ENCODE measurements at places on chromosomes 1 and 21.

GRCh38 chr1:112509005-112509659, 367 bp downstream of the WNT2B start:
- no peak for DNase-seq

GRCh38 chr1:227333423-227333822, 15.1 kb upstream of the CDC42BPA start:
- DNase-seq, result no peak

- no peak for DNase-seq
These were observed 80.0 kb downstream of the VWA5B1 start for GRCh38 chr1:20370698-20371097.

DNA sequence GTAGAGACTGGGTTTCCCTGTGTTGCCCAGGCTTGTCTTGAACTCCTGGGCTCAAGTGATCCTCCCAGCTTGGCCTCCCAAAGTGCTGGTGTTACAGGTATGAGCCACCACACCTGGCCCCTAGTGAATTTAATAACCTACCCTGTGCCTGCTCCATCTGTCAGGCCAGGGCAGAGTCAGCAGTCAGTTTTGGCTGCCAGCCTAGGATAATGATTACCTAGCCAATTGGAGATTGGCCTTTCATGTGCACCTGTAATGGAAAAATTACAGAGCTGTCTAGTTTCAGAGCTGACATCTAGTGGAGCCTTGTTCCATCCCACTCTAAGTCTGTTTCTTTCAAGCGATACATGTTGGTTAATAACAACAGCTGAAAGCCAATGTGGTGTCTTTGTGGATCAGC, 92.0 kb downstream of the DIRAS3 start:
- DNase-seq, result no peak

- no peak for DNase-seq
These were observed 291.0 kb downstream of the CHRM3 start for GRCh38 chr1:239677362-239677761.

DNA sequence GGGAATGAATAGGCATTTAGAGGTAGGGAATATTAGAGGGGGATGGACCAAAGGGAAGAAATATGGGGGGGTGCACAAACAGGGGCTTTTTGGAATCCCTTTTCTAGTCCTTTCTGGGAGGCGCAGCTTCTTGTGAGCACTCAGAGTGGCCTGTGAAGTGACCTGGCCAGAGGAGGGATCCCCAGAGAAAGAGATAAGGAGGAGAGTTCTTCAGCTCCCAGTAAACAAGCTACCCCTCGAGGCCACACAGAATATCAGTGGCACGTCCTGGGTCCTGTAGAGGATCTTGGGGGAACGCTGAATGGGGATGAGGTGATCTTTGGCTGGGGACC, 19.4 kb downstream of the VANGL2 start:
- DNase-seq, result no peak

- no peak for DNase-seq
These were observed 56.2 kb upstream of the COL18A1 start for GRCh38 chr21:45348591-45349327.

DNA sequence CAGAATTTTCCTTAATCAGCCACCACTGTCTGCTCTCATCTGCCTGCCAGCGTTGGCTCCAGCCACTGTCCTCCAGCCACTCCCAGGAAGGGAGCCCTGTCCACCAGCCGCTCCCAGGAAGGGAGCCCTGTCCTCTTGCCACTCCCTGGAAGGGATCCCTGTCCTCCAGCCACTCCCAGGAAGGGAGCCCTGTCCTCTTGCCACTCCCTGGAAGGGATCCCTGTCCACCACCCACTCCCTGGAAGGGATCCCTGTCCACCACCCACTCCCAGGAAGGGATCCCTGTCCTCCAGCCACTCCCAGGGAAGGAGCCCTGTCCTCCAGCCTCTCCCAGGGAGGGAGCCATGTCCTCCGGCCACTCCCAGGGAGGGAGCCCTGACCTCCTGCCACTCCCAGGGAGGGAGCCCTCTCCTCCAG, 726.5 kb downstream of the PTPRU start:
- no peak for DNase-seq

DNA sequence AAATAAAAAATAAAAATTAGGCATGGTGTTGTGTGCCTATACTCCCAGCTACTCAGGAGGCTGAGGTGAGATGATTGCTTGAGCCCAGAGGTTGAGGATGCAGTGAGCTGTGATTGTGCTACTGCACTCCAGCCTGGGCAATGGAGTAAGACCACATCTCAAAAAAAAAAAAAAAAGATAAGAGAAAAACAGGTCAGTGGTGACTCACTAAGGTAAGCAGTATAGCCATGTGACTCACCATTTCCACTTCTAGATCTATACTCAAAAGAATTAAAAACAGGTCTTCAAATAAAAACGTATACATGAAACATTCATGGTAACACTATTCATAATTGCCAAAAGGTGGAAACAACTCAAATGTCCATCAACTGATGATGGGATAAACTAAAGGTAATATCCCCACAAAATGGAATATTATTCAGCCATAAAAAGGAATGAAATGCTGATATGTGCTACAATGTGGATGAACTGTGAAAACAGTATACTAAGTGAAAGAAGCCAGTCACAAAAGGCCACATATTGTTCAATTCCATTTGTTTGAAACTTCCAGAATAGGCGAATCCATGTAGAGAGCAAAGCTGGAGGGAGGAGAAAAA, 75.1 kb downstream of the ZNF281 start:
- no peak for DNase-seq

DNA sequence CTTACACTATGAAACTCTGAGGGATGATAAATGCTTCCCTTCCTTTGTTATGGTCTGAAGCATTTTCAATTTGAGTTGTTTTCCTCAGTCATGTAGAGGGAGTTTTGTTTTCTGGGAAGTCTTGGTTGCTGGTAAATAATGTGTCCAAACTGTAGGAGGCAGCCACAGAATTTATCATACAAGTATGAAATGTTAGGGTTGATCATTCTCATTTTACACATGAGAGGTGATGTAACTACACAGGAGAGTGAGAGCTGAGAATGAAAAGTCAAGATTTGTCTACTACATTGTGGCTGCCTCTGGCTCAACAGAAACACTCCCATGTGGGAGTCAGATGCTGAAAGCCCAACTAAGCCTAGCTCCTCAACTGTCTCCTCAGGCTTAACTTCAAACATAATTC, 182.5 kb upstream of the SGIP1 start:
- no peak for DNase-seq

- DNase-seq, result no peak
These were observed 53.9 kb upstream of the TIAM1 start for GRCh38 chr21:31397939-31398338.

- no peak for DNase-seq
These were observed 34.0 kb downstream of the OPRD1 start for GRCh38 chr1:28845786-28846543.

DNA sequence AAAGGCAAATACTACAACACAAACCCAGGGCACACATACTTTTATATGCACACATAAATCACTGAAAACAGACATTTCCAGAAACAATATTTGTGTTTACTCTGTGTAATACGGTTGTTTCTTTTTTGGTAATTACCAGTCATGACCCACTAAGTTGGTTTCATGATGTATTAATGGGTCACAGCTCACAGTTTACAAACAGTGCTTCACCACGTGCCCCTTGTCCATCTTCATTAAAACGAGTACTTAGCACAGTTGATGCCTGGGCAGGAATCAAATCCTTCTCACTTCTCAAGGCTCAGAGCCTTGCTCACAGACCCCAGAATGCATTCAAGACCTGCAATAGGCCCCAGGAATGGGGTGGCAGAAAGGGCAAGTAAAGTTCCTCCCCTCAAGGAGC, 13.8 kb downstream of the SSBP3 start:
- DNase-seq, result no peak

DNA sequence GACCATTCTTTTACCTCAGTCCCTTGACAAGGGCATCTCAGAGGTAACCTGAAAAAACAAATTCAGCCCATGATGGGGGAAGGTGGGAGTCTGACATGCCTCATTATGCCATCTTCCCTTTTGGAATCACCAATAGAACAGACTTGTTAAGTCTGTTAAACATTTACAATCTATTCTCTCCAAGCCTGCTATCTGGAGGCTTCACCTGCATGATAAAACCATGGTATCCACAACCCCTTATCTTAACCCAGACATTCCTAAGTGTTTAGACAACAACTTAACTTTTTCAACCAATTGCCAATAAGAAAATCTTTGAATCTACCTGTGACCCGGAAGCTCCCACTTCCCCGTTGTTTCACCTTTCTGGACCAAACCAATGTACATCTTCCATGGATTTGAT, 233.0 kb upstream of the CACYBP start:
- no peak for DNase-seq

DNA sequence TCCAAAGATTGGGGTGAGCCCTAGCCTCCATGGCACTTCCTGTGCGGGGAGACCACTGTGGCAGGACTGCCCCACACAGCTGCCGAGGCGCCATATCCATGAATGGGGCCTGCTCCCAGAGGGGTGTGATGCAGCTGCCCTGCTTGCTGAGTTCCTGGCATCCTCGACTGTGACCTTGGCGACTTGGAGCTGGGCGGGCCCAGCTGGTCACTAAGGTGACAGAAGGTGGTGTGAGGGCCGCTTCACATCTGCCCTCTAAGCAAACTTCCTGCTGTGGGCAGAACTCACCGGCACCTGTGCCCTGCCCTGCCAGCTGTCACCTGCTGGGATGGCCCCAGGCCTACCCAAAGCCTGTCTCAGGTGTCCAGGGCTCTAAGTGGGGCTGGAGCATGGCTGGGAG, 9.0 kb downstream of the TMEM61 start:
- no peak for DNase-seq

DNA sequence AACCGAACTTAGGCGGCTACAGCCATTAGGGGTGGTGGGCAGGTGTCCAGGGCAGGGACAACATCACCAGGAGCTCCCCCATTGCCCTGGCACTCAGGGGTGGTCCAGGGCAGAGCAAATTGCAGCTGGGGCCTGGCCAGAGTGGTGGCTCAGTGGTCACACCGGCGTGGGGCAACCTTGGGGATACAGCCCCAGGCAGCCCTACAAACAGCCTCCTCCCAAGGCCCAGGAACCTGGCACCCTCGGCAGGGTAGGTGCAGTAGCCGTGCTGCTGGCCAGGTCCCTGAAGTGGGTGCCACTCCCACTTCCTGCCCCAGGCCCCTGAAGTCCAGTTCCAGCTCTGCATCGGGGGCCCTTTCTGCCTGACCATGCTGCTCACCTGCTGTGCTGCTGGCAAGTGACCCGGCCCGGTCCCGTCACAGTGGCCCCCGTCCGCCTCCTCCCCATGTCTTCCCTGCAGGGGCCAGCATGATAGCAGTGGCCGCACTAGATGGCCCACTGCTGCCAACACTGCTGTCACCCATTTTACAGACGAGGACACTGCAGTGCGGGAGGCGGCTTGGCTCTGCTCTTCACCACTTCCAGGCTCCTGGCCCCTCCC, 712.8 kb downstream of the MATN1 start:
- no peak for DNase-seq

GRCh38 chr1:59292562-59292961, 4.3 kb upstream of the FGGY start:
- DNase-seq, result no peak

All from HTR-8/SVneo (cell line).